Kidney epithelial cell (primary cell): ENCODE measurements at places on chromosomes 5 and 9. TPM values are rescaled to one million over a fixed set of nuclear protein-coding genes. Genes with fewer than 3 reads are reported as not detected.

DNA sequence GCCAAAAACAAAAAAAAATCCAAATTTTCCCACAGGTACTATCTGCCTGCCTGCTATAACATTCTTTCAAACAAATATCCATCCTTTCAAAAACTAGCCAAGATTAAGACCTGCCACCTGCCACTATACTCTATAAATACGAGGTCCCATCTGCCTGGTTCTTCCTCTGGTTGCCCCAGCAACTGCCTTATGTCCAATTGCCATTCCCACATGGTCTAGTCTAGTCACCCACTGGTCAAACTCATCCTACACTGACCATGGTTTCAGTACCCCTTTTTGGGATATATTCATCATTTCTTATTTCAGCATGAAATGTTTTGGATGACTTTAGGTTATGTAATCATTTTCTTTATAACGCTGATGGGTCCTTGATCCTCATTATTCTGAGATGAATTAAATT, 95.1 kb upstream of the CCNG1 start:
- DNase-seq, result no peak

Gene PELO
- 19.0 and 23.9 TPM in 2 replicates for total RNA-seq

- no peak for DNase-seq
Measured at GRCh38 chr9:15501179-15501578, 9.6 kb downstream of the PSIP1 start.

Gene CDO1
- 9.7 and 11.7 TPM in 2 replicates for total RNA-seq

- no peak for DNase-seq
Measured at GRCh38 chr5:89534331-89534730, 651.3 kb upstream of the MEF2C start.
